ENCODE measurements at places on chromosomes 5 and 9. TPM values are rescaled to one million over a fixed set of nuclear protein-coding genes. Genes with fewer than 3 reads are reported as not detected.

DNA sequence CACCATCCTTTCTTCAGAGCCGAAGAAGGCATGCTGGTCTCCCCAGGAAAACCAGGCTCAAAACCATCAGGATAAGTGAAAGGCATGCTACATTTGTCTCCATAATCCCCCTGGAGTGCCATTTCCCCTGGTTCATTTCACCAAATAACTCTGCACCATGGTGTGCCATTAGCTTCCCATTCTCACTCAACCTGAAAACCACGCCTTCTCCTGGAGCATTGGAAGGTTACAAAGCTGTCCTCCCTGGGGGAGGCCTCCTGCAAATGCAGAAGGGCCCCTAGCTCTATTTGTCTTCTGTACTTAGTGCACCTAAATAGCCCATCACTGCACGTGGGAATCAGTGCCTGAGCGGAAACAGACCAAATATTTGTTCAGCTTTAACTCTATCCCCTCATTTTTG is 90.2 kb upstream of the ICE1 start:
- no peak for DNase-seq

- no peak for DNase-seq
These were observed 99.6 kb downstream of the PARP8 start for GRCh38 chr5:50766042-50766441.

- DNase-seq, result no peak
These were observed 42.5 kb downstream of the ITGA2 start for GRCh38 chr5:53031695-53032096.

Gene SURF1
- 54.9 TPM for total RNA-seq

All from psoas muscle (tissue), 8 donors.